SK-N-SH treated with all-trans-retinoic acid at 6 μM for 48 hours (cell line): ENCODE measurements at places on chromosomes 16 and 17.

GRCh38 chr17:64226132-64226531 lies 36.9 kb downstream of the TEX2 start:
- ATAC-seq = no peak

GRCh38 chr16:12543700-12544476 lies 259.8 kb downstream of the CPPED1 start:
- ATAC-seq = no peak

GRCh38 chr16:65576631-65577030 lies 454.8 kb upstream of the CDH11 start:
- ATAC-seq = no peak

GRCh38 chr17:1783271-1783670 lies 21.4 kb downstream of the SERPINF1 start:
- ATAC-seq = no peak

- no peak for ATAC-seq
Measured at GRCh38 chr17:49976828-49977202, 7.8 kb downstream of the DLX4 start.
